H7 (cell line): ENCODE measurements at places on chromosomes 3 and 15.
A peak's percentile ranks its signal among the peaks of the same experiment; 100 is the strongest.

- no peak for DNase-seq
Measured at GRCh38 chr15:45744236-45744589, 109.4 kb downstream of the SQOR start.

- no peak for DNase-seq
Measured at GRCh38 chr15:86312486-86312885, 232.8 kb downstream of the AGBL1 start.

DNA sequence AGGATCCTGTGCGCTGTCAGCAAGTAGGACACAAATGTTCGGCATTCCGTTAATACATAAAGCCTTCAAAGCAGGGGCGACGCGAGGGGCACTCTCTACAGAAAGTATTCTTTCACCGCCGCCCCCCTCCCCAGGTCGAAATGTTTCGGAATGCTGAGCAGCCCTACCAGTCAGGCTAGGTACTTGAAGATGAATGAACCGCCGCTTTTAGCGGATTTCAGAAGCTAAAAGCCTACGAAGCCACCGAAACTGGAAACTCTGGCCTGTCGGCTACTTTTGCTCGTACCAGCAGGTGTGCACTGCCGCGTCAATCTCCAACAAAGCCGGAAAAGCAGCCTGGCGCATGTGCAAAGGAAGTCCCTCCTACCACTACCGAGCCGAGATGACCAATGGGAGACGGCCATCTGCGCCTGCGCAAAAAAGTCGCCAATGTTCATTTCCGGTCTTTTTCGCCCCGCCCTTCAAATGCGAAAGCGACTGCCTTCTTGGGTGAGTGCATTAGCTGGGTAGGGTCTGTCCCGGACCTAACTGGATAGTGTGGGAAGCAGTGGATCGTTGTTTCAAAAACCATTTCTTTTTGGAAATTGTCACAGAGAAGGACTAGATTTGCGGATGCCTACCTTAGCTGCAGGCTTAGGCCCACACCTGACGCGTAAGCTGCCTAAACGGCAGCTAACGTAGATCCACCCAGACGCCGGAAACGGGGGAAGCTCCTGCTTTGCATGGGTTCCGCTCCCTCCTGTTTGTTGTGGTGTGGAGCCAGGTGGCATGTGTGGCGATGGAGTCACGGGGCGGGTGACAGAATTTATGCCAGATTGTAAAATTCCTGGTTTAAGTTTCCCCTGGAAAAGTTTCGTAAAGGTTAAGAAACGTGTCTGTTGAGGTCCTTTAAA lies at the start of gene WDR5B:
WDR5B (minus strand) TSS at position 301 of the 893 bp plus-strand sequence. CDS start 534 bp downstream, outside the sequence.
- peak; percentile 93 for DNase-seq

DNA sequence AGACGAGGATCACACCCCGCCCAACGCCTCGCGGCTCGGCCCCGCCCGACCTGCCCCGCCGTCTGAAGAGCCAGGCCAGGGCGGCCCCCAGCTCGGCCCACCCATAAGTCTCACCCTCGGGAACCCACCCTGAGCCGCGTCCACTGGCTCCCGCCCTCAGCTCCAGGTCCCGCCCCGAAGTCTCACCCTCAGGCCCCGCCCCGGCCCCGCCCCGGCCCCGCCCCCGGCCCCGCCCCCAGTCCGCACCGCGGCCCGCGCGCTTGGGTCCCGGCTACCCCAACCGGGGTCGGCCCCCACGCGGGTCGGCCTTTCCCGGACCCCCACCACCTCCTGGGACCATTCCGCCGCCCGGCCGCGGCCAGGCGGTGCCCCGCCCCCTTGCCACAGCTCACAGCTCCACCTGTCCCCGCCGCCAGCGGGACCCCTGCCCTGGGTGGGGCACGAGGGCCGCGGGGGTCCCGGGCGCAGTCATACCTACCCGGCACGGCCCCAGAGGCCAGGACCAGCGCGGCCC lies 489 bp downstream of the CSPG5 start:
- peak; percentile 96 for DNase-seq

DNA sequence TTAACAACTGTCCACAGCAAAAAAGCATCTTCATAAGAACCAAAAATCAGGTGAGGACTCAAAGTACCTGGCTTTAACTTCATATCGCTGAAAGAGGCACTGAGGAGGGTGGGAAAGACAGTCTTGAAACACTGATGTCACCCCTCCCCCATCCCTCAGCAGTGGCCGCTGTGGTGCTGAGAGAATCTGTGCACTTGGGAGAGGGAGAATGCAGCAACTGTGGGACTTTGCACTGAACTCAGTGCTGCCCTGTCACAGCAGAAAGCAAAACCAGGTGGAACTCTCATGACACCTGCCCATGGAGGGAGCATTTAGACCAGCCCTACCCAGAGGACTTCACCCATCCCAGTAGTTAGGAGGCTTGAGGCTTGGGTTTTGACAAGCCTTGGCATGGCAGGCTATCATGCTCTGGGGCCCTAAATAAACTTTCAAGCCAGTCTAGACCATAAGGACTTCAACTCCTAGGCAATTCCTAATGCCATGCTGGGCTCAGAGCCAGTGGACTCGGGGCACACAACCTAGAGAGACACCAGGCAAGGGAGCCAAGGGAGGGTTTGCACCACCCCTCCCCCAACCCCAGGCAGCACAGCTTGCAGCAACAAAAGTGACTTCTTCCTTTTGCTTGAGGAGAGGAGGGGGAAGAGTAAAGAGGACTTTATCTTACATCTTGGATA lies 6.1 kb upstream of the ZSCAN2 start:
- no peak for DNase-seq

DNA sequence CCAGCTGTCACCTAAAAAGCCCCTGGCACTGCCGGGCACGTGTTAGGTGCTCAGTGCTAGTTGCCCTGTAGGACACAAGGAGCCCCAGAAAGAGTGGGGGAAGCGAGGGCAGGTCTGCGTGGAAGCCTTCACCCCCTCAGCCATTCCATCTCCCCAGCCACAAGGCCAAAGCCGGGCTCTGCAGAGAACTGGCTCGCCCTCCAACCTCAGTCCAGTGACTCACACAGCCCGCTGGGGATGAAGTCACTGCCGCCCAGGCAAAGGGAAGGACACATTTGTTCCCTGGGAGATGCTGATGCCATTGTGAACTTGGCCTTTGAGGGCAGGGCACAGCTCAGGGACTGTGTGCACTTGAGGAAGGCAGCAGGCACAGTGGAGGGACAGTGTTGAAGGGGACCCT lies 48.1 kb downstream of the IQSEC1 start:
- no peak for DNase-seq

GRCh38 chr15:66919421-66919820 lies 146.0 kb upstream of the SMAD3 start:
- DNase-seq, result no peak

GRCh38 chr3:40312661-40313226 lies 3.2 kb downstream of the EIF1B start:
- DNase-seq, result no peak

GRCh38 chr3:42010530-42010929 lies 48.6 kb upstream of the ULK4 start:
- no peak for DNase-seq
